ENCODE measurements at places on chromosomes 2 and 18.
A peak's percentile ranks its signal among the peaks of the same experiment; 100 is the strongest.

GRCh38 chr2:177246000-177246399, 18.5 kb downstream of the NFE2L2 start:
- no peak overlapping the region for H3K4me3 ChIP-seq
- peaks cover 7% of the 10 kb centered on the region for H3K36me3 ChIP-seq
- H3K27ac ChIP-seq, result peak overlapping the region; percentile 95
- peaks cover 77% of the 10 kb centered on the region for H3K4me1 ChIP-seq
- DNase-seq, result no peak

- no peaks in the 10 kb centered on the region for H3K4me1 ChIP-seq
- H3K27ac ChIP-seq, result no peak overlapping the region
- peaks cover 5% of the 10 kb centered on the region for H3K36me3 ChIP-seq
- H3K27me3 ChIP-seq, result peaks cover 17% of the 10 kb centered on the region
- no peak overlapping the region for H3K4me3 ChIP-seq
- DNase-seq, result no peak
Measured at GRCh38 chr18:45713239-45713638, 10.7 kb upstream of the SLC14A1 start.

GRCh38 chr2:71719520-71720282, 266.3 kb downstream of the DYSF start:
- DNase-seq, result no peak
- H3K27ac ChIP-seq, result peak overlapping the region; percentile 85
- no peaks in the 10 kb centered on the region for H3K36me3 ChIP-seq
- H3K4me1 ChIP-seq, result peaks cover 47% of the 10 kb centered on the region

DNA sequence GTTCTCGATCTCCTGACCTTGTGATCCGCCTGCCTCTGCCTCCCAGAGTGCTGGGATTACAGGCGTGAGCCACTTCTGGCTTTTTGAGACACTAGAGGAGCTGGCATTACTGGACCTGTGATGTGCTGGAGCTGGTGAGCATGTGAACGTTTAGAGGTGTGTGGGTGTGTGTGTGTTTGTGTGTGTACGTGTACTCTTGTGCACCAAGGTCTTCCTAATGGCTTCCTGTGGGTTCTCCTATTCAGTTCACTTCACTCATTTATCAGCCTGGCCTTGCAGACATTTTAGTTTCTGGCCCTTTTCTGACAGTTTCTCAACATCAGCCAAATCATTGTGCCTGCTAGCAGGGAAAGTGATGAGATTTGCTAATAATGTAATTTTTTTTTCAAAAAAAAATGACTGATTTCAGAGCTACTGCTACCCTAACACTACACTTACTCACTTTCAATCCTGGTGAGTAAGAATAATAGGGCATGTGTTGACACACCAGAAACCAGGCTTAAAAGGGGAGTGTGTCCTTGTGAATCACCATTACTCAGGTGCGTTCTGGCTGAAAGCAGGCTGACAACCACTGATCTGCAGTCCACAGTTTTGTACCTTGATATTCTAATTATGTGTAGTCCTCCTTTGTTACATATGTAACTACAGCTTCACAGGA, 41.0 kb upstream of the ACTR3 start:
- H3K4me3 ChIP-seq, result no peak overlapping the region
- H3K36me3 ChIP-seq, result no peaks in the 10 kb centered on the region
- H3K27ac ChIP-seq, result no peak overlapping the region

DNA sequence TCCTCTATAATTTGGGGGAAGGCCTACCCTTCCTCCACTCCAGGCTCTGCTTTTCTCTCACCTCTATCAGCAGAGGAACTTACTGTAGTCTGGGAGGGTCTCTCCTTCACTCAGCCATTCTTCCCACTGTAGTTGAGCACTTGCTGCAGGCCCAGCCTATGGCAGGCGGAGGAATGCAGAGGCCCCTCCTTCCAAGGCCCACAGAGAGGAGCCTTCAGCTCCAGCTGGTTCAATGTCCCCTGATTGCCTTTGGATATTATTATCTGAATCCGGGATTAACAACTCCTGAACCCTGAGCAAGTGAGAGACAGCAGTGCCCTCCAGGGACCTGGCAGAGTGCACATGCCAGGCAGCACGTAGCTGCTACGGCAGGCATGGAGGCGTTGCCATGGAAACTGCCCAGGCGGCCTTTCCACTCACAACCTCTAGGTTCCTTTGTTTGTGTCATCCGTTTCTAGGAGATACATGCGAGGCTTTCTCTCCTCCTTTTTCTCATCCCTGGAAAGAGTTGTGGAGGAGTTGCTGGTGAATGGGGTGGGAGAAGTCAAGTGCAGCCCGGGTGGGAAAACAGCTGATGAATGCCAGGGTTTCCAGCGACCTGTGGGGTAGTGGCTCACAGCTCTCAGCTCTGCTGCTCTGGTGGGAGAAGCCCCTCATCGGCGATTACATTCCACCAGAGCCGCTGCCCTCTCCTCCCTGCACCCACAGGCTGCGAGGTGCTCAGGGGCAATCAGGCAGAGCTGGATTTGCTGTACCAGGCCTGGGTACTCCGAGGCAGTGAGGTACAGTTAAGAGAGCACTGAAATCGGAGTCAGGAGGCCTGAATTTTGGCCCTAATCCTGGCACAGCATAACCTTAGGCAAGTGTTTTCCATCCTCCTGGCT, 55.3 kb upstream of the HK2 start:
- no peak for DNase-seq
- no peaks in the 10 kb centered on the region for H3K36me3 ChIP-seq
- no peak overlapping the region for H3K4me3 ChIP-seq
- H3K4me1 ChIP-seq, result peaks cover 4% of the 10 kb centered on the region

DNA sequence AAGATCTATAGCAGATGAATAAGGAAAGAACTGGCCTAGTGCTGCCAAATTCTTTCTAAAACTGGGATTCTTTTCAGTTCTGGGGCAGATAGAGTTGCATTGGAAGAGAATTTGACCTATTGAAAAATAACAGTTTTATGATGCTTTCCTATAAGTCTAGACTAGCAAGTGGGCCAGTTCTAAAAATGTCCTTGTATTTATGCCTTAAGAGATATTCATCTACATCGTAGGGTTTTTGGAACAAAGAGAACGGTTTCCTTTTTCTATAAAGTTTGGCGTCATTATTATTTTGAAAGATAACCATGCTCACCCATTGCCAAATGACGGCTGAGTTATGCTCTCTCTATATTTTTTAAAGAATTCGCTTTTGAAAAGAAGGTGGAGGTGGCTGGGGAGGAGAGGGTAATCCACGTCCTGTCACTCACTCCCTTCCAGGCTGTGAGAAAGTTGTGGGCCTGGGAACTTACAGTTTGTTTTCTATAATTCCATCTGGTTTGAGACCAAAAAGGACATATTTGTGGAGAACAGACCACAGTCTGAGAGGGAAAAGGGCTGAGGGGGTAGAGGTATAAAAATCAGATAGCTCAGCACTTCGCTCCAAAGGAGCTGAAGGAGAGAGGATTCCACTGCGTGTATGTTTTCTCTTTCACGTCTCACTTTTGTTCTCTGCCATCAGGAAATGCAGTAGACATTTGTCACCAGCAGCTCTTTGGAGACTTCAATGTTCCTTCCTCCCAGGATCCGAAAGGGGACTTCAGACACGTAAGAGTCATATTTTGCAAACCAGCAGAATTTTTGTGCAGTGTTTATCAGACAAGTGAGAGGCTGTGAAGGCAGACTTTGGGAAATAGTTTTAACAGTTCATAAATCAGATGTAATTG, 281.9 kb upstream of the FN1 start:
- DNase-seq, result no peak
- peak overlapping the region; percentile 78 for H3K27ac ChIP-seq
- H3K4me1 ChIP-seq, result peaks cover 35% of the 10 kb centered on the region
- H3K36me3 ChIP-seq, result peaks cover 4% of the 10 kb centered on the region
- H3K4me3 ChIP-seq, result peak overlapping the region; percentile 45

DNA sequence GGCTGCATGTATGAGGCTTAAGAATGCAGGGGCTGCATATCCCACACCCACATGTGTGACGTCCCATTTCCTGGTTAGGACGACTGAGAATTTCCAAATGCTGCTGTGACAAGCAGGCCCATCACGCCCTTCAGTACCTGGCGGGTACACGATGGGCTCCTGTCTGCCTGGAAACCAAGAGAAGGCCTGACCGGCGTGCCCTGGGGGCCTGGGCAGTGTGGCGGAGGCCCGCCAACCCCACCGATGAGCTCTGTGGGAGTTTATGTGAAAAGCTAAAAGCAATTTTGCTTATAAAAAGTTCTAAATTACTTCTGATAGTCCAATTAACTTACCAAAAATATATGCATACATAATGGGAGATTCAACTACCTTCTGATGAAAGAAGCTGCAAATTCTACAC, 837.3 kb downstream of the GALR1 start:
- no peak overlapping the region for H3K27ac ChIP-seq
- H3K4me1 ChIP-seq, result no peaks in the 10 kb centered on the region
- no peak overlapping the region for H3K4me3 ChIP-seq

GRCh38 chr2:26606847-26607190, 34.3 kb downstream of the CIB4 start:
- peak; percentile 25 for DNase-seq
- H3K4me1 ChIP-seq, result peaks cover 7% of the 10 kb centered on the region
- H3K36me3 ChIP-seq, result no peaks in the 10 kb centered on the region
- peaks cover 52% of the 10 kb centered on the region for H3K27me3 ChIP-seq

DNA sequence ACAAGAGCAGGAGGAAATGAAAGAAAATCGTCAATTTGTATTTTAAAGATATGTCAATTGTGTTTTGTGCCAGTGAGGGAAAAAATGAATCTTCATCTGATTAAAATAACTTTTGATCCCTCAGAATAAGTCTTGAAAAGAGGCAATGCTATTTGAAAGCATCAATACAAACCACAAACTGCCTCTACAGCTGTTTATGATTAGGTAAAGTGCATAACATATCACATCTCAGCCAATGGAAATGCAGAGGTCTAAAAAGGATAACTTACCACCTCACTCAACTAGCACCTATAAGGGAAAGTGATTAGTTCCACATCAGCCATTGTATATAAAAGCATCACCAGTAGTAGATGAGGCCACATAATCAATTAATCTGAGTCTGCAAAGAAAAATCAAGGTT, 492.2 kb upstream of the CDH2 start:
- H3K4me1 ChIP-seq, result no peaks in the 10 kb centered on the region
- no peaks in the 10 kb centered on the region for H3K36me3 ChIP-seq
- no peak overlapping the region for H3K4me3 ChIP-seq

DNA sequence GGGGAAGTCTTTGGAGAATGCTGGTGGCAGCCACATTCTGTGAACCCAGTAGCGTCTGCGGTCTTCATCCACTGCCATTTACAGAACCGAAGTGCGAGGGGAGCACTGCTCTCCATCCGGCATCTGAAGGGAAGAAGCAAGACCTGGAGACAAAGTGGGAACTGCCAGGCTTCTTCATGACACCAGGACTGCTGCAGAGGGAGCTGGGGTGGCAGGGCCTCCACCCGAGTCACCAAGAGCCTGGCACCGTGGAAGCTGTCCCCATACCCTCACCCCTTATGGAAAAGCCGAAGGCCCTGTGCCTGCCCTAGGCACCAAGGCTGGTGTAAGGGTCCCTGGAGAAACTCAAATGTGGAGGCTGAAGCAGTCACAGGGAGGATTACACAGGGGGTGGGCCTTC, 79.8 kb downstream of the CIB4 start:
- H3K4me1 ChIP-seq, result no peaks in the 10 kb centered on the region
- DNase-seq, result no peak
- no peak overlapping the region for H3K4me3 ChIP-seq
- H3K27me3 ChIP-seq, result peaks cover 69% of the 10 kb centered on the region

DNA sequence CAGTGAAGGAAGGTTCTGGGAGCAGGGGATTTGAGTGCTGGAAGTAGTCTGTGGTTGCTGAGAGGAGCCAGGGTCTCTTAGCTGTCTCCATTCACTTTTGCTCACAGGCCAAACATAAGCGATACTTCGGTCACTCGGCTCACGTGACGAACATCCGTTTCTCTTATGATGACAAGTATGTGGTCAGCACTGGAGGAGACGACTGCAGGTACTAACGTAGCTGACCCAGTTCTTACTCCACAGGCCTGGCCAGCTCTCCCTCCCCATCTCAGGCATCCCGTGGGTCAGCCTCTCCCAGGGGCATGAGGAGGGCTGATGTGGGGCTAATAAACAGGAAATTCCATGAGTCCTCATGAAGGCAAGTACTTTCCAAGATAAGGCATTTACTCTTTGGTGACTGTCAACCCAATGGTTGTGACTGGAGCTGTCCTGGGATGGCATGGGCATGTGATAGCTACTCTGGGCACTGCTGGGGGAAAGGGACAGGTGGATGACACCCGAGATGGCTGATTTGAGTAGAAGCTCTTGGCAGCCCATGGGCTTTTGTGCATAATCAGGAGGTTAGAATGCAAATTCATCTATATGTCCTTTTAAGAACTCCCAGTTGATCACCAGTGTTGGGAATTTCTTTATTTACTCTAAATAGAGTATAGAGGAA, 81.6 kb downstream of the RTN4 start:
- peaks cover 48% of the 10 kb centered on the region for H3K36me3 ChIP-seq
- DNase-seq, result no peak
- H3K27me3 ChIP-seq, result no peaks in the 10 kb centered on the region
- H3K4me1 ChIP-seq, result peaks cover 27% of the 10 kb centered on the region
- H3K27ac ChIP-seq, result peak overlapping the region; percentile 47

DNA sequence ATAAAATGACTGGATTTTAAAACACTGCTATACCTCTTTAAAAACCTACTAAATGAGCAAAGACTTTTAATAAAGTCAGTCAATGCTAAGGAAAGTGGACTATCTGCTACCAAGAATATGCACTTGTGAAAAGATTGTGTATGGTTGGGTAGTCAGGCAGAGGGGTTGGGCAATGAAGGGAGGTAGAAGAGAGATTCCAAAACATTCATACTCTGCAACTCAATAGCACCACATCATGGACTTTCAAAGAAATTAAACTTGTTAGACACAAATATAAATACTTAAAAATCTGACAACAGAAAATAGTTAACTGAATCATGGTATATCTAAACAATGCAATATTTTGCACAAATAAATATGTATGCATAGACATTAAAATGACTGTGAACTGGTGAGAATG, 139.9 kb upstream of the MAPRE2 start:
- no peak for DNase-seq
- H3K27me3 ChIP-seq, result no peaks in the 10 kb centered on the region
- no peaks in the 10 kb centered on the region for H3K4me1 ChIP-seq
- H3K36me3 ChIP-seq, result peaks cover 2% of the 10 kb centered on the region
- H3K27ac ChIP-seq, result no peak overlapping the region
- H3K4me3 ChIP-seq, result no peak overlapping the region

- no peaks in the 10 kb centered on the region for H3K36me3 ChIP-seq
- DNase-seq, result no peak
- no peaks in the 10 kb centered on the region for H3K27me3 ChIP-seq
- no peak overlapping the region for H3K4me3 ChIP-seq
- H3K27ac ChIP-seq, result no peak overlapping the region
- H3K4me1 ChIP-seq, result no peaks in the 10 kb centered on the region
Measured at GRCh38 chr18:75010689-75011088, 198.2 kb downstream of the PTGR3 start.

DNA sequence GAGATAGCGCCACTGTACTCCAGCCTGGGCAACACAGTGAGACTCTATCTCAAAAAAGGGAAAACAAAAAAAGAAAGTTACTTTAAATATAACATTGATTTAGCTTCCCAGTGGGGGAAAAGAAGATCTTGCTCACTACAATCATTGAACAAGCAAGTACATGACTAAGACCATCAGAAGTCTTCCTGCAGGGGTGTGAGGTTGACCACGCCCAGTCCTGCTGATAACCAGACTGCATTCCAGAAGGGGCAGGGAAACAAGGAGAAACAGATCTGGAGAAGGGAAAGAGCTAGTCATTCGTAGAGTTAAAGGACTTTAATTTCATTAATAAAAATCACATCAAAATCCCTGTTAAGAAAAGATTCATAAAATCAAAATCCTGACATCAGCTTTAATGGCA, 77.5 kb downstream of the EPHA4 start:
- no peak overlapping the region for H3K4me3 ChIP-seq
- H3K27ac ChIP-seq, result no peak overlapping the region
- no peak for DNase-seq
- peaks cover 2% of the 10 kb centered on the region for H3K4me1 ChIP-seq
- H3K36me3 ChIP-seq, result peaks cover 6% of the 10 kb centered on the region
- no peaks in the 10 kb centered on the region for H3K27me3 ChIP-seq

Measured in osteocyte (in vitro differentiated cells).